Spinal cord (tissue), 10 donors: ENCODE measurements at places on chromosomes 1 and 21. TPM values are rescaled to one million over a fixed set of nuclear protein-coding genes. Genes with fewer than 3 reads are reported as not detected.

DNA sequence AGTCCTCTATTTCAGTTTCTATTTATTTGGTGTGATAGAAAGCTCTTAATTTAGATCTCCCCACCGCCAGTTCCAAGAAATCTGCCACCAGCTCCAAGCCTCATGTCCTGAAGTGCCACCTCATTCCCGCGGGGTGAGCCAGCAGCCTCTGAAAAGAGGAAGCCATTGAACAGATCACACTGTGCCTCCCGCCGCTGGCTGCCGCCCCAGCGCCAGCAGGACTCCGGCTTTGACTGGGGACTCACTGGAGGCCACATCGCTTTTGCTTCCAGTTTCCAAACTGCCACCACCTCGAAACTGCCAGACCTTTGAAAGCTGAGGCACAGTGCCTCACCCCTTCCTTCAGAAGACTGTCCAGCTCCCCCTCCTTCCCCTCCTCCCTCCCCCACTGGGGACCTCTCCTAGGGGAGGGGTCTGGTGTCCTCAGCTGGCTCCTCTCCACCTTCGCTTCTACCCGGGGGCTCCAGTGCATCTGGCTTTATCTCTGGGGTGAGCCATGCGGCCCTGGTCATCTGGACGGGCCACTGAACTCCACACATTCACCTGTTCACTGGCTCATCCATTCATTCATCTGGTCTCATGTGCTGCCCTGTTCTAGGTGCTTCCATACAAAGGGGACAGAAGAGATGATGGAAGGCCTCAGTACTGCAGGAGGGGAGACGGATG is 58.9 kb downstream of the VPS26C start:
- H3K27ac ChIP-seq: peak overlapping the region; percentile 52
- H3K4me3 ChIP-seq: no peak overlapping the region
- peaks cover 18% of the 10 kb centered on the region for H3K4me1 ChIP-seq
- H3K36me3 ChIP-seq: peaks cover 18% of the 10 kb centered on the region
- peak; percentile 21 for DNase-seq

DNA sequence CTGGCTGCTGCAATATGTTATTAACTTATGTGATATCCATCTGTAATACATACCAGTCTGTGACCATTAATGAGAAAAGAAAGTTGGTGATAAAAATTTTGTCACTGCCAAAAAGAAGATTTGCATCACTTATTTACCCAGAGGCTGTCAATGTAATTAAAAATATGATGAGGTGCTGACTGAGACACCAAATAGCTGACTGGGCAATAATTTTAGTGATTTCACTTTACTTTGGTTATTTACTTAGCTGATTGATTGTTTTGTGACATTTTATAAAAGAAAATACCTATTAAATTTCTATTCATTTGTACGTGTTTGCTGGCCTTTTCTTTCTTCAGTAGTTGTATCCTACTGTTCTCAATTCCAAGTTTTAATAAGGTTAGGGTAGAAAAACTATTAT is 139.2 kb downstream of the HLX start:
- no peaks in the 10 kb centered on the region for H3K4me1 ChIP-seq
- no peaks in the 10 kb centered on the region for H3K27me3 ChIP-seq
- no peak overlapping the region for H3K4me3 ChIP-seq
- no peaks in the 10 kb centered on the region for H3K36me3 ChIP-seq
- H3K27ac ChIP-seq: no peak overlapping the region

DNA sequence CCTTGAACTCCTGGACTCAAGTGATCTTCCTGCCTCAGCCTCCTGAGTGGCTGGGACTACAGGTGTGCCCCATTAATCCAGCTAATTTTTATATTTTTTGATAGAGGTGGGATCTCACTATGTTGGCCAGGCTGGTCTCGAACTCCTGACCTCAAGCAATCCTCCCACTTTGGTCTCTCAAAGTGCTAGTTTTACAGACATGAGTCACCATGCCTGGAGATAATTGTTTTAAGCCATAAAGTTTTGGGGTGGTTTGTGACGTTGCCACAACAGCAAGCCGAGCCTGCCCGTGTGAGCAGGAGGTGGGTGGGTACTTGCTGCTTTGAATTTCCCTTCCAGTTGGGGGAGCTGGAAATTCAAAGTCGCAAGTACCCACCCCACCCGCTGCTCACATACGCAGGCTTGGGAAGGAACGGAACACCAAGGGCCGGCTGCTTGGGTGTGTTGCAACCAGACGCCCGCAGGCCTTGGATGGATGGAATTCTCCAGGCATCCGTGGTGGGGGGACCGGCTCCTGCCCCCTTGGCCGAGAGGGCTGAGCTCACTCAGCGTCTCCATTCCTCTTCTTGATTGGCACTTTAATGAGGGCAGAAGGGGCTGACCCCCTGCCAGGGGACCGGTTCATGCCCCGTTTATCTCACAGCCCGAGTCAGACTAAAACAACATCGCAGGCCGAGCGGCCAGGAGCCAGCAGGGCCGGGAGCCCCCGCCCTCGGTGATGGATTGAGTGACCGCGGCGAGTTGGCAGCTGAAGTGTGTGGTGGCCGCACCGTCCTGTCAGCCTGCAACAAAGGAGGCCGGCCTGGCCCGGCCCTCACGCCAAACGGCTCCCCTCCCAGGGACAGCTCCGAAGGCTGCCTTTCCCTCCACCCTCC is 78.1 kb downstream of the DHRS3 start:
- no peak for DNase-seq
- no peak overlapping the region for H3K4me3 ChIP-seq
- H3K27me3 ChIP-seq: no peaks in the 10 kb centered on the region
- H3K4me1 ChIP-seq: peaks cover 36% of the 10 kb centered on the region

GRCh38 chr1:243598433-243598832 is 251.6 kb downstream of the AKT3 start:
- H3K36me3 ChIP-seq: no peaks in the 10 kb centered on the region
- H3K4me1 ChIP-seq: no peaks in the 10 kb centered on the region
- H3K4me3 ChIP-seq: no peak overlapping the region

The ST6GALNAC5 gene
- total RNA-seq: 21.3 TPM

DNA sequence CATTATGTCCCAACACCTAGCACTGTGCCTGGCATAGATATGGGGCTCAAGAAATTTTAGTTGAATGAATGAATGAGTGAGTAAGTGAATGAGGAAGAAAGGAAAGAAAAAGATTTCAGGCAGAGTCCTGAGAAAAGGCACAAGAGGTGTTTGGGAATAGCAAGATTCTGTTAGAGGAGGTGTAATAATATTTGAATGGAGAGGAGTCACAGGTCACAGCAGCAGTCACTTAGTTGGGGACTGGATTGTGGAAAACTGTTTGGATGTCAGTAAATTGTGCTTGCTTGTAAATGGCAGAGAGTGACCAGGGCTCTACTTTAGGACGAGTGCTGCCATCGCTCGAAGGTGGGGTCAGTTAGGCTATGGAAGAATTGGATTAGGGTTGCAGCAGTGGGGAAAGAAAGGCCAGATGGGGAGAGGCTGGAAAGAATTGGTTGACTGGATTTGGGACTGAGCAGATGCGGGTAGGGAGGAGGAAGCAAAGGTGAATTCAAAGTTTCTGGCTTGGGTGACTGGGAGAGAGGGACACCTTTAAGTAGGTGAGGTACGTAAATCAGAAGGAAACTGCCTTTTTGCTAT is 9.3 kb downstream of the CDC14A start:
- DNase-seq: no peak
- H3K27ac ChIP-seq: peak overlapping the region; percentile 25
- H3K4me3 ChIP-seq: no peak overlapping the region
- no peaks in the 10 kb centered on the region for H3K36me3 ChIP-seq

The BCL2L15 gene
- total RNA-seq: 0.59 TPM

The HEYL gene
- 3.2 TPM for total RNA-seq

DNA sequence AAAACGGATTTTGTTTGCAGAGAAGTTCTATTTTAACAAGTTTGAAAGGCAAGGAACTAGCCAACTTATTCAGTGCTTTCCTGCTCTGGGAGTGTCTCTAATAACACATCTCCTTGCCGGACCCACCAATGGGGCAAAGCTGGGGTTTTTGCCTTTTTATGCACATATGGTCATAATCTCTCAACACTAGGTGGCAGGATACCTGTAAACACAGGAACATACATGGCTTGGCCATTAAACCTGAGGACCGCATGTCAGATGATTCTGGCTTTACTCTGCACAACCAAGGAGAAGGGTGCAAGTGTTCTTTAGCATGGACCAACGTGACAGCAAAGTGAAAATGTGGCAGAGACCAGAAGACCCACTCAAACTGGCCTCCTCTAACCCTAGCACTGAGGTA is 4.9 kb downstream of the TMEM9 start:
- H3K36me3 ChIP-seq: peaks cover 57% of the 10 kb centered on the region
- H3K4me3 ChIP-seq: no peak overlapping the region
- H3K4me1 ChIP-seq: peaks cover 5% of the 10 kb centered on the region
- H3K27ac ChIP-seq: no peak overlapping the region
- no peak for DNase-seq

DNA sequence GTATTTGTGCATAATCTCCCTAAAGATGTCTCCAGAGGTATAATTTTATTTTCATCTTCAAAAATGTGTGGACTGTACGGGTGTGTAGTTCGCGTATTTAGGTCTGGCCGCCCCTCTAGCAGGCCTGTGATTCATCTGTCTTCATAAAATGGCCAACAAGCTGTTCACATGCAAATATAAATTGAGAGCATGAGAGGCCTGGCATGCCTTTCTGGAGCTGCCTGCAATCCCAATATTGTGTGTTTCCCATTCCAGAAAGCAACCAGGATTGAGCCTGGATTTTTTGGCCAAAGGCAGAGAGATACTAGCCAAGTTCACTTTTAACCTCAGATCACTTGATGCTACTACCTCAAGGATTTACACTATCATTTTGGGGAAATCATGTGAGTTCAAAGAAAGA is 197.2 kb downstream of the NFIA start:
- DNase-seq: no peak
- H3K27ac ChIP-seq: no peak overlapping the region
- no peak overlapping the region for H3K4me3 ChIP-seq
- peaks cover 9% of the 10 kb centered on the region for H3K4me1 ChIP-seq
- H3K36me3 ChIP-seq: no peaks in the 10 kb centered on the region
- H3K27me3 ChIP-seq: no peaks in the 10 kb centered on the region

- H3K36me3 ChIP-seq: peaks cover 4% of the 10 kb centered on the region
- no peak overlapping the region for H3K4me3 ChIP-seq
- H3K4me1 ChIP-seq: no peaks in the 10 kb centered on the region
- no peak overlapping the region for H3K27ac ChIP-seq
- DNase-seq: peak; percentile 87
- H3K27me3 ChIP-seq: no peaks in the 10 kb centered on the region
These were observed 31.1 kb upstream of the SLC45A3 start for GRCh38 chr1:205711105-205712048.

The TENT5C gene
- 42.1 TPM for total RNA-seq

The PAX7 gene
- 2.0 TPM for total RNA-seq

DNA sequence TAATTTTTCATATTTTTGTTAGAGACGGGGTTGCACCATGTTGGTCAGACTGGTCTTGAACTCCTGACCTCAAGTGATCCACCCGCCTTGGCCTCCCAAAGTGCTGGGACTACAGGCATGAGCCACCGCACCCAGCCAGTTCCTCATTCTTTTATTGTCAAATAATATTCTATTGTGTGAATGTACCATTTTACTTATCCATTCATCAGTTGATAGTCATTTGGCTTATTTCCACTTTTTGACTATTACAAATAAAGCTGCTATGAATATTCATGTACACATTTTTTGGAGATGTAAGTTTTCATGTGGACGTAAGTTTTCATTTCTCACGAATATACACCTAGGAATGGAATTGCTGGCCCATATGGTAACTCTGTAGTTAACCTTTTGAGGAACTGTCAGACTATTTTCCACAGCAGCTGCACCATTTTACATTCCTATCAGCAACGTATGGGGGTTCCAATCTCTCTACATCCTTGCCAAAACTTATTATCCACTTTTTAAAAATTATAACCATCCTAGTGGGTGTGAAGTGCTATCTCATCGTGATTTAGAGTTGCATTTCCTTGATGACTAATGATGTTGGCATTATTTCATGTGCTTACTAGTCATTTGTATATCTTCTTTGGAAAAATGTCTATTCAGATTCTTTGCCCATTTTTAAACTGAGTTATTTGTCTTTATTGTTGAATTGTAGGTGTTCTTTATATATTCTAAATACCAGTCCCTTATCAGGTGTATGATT is 12.7 kb downstream of the PACC1 start:
- no peak overlapping the region for H3K27ac ChIP-seq
- no peak overlapping the region for H3K4me3 ChIP-seq
- H3K36me3 ChIP-seq: peaks cover 9% of the 10 kb centered on the region

The CTSS gene
- total RNA-seq: 26.2 TPM

The GJA4 gene
- total RNA-seq: 23.6 TPM

DNA sequence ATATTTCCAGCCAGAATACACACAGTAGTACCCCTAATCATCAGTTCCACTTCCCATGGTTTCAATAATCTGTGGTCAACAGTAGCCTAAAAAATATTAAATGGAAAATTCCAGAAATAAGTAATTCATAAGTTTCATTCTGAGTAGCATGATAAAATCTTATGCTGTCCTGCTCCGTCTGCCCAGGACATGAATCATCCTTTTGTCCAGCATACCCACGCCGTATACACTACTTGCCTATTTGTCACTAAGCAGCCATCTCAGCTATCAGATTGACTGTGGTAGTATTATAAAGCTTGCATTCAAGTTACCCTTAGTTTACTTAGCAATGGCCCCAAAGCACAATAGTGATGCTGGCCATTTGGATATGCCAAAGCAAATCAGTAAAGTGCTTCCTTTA is 118.7 kb downstream of the SLC5A9 start:
- no peaks in the 10 kb centered on the region for H3K36me3 ChIP-seq
- H3K4me3 ChIP-seq: no peak overlapping the region
- H3K27me3 ChIP-seq: no peaks in the 10 kb centered on the region
- H3K4me1 ChIP-seq: no peaks in the 10 kb centered on the region
- H3K27ac ChIP-seq: no peak overlapping the region

- H3K27me3 ChIP-seq: no peaks in the 10 kb centered on the region
- H3K4me1 ChIP-seq: peaks cover 39% of the 10 kb centered on the region
- peak; percentile 37 for DNase-seq
- H3K27ac ChIP-seq: no peak overlapping the region
- H3K4me3 ChIP-seq: no peak overlapping the region
These were observed 24.0 kb downstream of the QSOX1 start for GRCh38 chr1:180178511-180179161.

The CENPS gene
- total RNA-seq: 7.6 TPM

GRCh38 chr1:54028306-54029251 is 10.6 kb upstream of the LDLRAD1 start:
- H3K36me3 ChIP-seq: peaks cover 13% of the 10 kb centered on the region
- H3K4me3 ChIP-seq: no peak overlapping the region
- H3K4me1 ChIP-seq: no peaks in the 10 kb centered on the region
- no peak for DNase-seq
- no peak overlapping the region for H3K27ac ChIP-seq
- H3K27me3 ChIP-seq: no peaks in the 10 kb centered on the region
